Activated CD4-positive, alpha-beta memory T cell treated with anti-CD3 and anti-CD28 coated beads for 36 hours (primary cell): ENCODE measurements at places on chromosomes 2 and 18. TPM values are rescaled to one million over a fixed set of nuclear protein-coding genes. Genes with fewer than 3 reads are reported as not detected.

Gene OR6B2
- total RNA-seq: not detected

DNA sequence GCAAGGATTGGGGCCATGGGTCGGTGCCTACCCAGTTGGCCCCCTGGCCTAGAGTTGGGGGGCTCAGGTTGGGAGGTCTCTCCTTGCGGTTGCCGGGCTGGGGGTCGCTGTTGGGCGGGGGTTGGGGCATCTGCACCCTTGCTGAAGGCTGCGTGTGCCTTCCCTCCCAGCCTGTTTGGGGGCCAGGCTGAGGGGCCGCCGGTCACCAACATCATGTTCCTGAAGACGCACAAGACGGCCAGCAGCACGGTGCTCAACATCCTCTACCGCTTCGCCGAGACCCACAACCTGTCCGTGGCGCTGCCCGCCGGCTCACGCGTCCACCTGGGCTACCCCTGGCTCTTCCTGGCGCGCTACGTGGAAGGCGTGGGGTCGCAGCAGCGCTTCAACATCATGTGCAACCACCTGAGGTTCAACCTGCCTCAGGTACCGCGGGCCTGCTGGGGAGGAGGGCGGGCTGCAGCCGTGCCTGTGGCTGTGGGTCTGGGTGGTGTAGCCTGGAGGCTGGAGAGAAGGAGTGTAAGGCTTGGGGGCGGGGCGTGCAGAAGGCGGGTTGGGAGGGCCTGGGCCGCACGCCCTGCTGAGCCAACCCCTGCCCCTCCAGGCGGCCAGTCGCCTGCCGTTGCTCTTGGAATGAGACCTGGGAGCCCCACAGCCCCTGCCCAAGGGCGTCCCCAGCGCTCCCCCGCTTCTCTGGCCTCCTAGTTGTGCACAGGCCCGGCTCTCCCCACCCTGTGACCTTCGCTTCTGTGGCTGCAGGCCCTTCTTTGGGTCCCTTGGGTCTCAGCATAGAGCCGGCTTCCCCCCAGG is 7.2 kb upstream of the NEU4 start:
- peaks cover 3% of the 10 kb centered on the region for H3K27me3 ChIP-seq
- peaks cover 9% of the 10 kb centered on the region for H3K4me1 ChIP-seq
- no peak overlapping the region for H3K27ac ChIP-seq
- H3K36me3 ChIP-seq: no peaks in the 10 kb centered on the region

Gene MROH2A
- not detected for total RNA-seq

DNA sequence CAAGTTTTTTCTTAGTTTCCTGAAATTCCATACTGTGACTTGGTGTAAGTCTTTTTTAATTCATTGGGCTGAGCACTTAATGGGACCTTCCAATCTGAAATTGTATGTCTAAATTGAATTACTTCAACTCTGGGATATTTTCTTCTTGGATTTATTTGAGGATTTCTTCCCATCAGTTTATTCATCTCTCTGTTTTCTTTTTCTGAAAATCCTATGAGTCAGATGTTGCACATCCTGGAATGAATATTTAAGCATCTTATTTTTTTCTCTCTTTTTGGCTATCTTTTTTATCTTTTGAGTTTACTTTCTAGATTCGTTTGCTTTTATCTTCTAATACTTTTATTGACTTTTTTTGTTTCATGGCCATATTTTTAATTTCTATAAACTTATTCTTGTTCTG is 55.4 kb upstream of the ACYP2 start:
- H3K4me3 ChIP-seq: no peak overlapping the region
- H3K27me3 ChIP-seq: no peaks in the 10 kb centered on the region

Gene VIT
- not detected for total RNA-seq
